ENCODE measurements at places on chromosomes 16 and 17. TPM values are rescaled to one million over a fixed set of nuclear protein-coding genes. Genes with fewer than 3 reads are reported as not detected.

HAP1 gene
- total RNA-seq: not detected

CTF1 gene
- total RNA-seq: 2.1 TPM

DNA sequence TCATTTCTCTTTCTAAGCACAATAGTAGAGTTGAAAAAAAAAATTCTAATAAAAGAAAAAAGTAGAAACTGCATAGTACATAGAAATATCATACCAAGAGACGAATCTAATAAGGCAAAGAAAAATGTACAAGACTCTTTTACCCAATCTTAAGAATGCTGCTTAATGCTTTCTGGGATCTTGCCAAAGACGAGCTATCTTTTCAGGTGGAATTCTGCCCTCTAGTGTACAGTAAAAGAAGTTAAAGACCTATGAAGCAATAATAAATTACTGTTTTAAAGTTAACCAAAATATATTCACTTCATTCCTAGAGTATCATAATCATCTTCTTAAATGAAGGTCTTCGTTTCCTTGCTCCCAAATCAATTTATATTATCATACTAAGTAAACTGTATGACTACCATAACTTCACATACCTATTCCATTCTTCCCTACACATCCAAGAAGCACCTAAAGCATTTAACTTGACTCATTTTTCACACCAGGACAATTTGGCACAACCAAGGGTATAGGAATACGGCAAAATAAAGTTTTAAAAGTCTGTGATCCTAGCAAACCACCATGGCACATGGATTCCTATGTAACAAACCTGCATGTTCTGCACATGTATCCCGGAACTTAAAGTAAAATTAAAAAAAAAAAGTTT is 47.7 kb downstream of the CFDP1 start:
- DNase-seq: peak; percentile 62

- no peak for DNase-seq
These were observed 30.9 kb downstream of the GLG1 start for GRCh38 chr16:74575807-74576643.

GRCh38 chr16:2881783-2882649 is 999 bp upstream of the FLYWCH2 start:
- DNase-seq: no peak

DNA sequence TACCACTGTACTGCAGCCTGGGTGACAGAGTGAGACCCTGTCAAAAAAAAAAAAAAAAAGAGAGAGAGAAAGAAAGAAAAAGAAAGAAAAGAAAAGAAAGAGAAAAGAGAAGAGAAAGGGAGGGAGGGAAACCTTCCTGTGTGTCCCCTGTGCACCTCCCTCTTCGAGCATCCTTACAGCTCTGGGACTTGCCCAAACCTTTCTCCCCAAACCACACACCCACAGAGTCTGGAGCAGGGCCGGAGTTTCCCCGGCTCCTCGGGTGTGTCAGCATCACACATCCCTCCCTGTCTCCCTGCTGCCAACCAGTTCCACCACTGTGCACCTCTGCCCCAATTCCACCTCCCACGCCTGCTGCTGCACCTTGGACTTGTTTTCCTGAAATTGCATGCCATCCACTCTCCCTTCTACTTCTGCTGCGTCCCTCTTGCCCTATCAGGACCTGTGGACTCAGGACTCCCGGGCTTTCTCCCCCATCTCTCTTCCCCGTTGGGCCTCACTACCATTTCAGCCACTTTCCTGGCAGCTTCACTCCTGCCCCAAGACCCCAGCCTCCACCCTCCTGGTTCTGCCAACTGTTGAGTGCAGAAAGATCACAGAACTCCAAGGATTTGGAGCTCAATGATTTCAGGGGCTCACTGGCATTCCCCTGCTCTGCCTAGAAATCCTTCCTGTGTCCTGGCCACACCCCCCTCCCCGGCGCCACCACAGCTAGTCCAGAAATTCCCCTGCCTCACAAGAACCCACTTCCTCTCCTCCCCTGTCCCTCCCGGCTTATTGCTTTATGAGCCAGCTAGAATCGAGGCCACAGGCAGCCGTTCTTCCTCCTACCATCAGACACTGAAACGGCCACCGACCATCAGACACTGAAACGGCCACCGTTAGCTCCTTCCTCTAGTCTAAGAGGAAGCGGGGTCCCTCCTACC is 3.7 kb upstream of the CDK3 start:
- no peak for DNase-seq

- no peak for DNase-seq
These were observed 35.5 kb upstream of the ETV4 start for GRCh38 chr17:43581613-43582012.

OTOP3 gene
- total RNA-seq: not detected

PIRT gene
- 1.9 TPM for total RNA-seq

GRCh38 chr17:45783593-45784292 is 377 bp upstream of the CRHR1 start:
- DNase-seq: no peak

- DNase-seq: no peak
These were observed 22.9 kb downstream of the COPZ2 start for GRCh38 chr17:48014595-48015111.

ABCC11 gene
- 0.11 TPM for total RNA-seq

PPY gene
- total RNA-seq: not detected

DNA sequence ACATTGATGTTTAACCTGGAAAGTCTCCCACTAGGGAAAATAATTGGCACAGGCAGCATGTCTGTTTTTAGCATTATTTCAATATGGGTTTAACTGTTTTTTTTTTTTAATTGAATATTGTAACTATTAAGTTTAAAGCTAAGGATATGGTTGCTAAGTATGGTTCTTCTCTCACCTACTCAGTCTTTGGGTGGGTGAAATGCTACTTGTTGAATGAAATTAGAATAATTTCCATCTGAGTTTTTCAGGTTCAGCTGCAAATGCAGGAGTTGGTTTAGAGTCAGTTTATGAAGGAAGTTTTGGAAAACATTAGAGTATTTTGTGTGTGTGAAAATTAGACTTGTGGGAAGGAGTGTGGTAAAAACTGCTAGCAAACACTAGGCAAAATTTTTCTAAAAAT is 93.5 kb downstream of the PRKCA start:
- no peak for DNase-seq

CHST5 gene
- total RNA-seq: not detected

GRCh38 chr16:11670171-11671131 is 2.2 kb downstream of the SNN start:
- DNase-seq: no peak

GRCh38 chr17:72407336-72407909 is 286.6 kb downstream of the SOX9 start:
- DNase-seq: peak; percentile 72

HID1 gene
- 5.7 TPM for total RNA-seq

- no peak for DNase-seq
These were observed 18.1 kb downstream of the LYRM1 start for GRCh38 chr16:20918486-20919239.

TVP23A gene
- total RNA-seq: 3.7 TPM

DNA sequence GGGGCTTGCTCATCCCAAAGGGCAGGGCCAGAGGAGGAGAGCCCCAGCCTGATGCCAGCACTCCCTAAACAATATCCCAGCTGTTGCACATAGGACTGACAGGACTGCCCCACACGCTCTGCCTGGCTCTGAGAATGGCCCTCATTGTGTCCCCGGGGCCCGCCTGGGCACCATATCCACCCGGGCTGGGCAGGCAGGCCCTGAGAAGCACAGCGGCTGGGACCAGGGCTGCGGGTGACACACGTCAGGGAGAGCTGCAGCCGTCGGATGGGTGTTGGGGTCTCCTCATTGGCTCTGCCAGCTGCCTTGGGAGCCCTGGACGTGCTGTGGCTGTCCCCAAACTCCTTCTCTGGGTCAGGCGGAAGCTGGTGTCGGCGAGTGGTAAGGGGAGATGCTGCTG is 4.2 kb downstream of the BCAR1 start:
- DNase-seq: no peak

NPIPA8 gene
- total RNA-seq: 0.26 TPM

DNA sequence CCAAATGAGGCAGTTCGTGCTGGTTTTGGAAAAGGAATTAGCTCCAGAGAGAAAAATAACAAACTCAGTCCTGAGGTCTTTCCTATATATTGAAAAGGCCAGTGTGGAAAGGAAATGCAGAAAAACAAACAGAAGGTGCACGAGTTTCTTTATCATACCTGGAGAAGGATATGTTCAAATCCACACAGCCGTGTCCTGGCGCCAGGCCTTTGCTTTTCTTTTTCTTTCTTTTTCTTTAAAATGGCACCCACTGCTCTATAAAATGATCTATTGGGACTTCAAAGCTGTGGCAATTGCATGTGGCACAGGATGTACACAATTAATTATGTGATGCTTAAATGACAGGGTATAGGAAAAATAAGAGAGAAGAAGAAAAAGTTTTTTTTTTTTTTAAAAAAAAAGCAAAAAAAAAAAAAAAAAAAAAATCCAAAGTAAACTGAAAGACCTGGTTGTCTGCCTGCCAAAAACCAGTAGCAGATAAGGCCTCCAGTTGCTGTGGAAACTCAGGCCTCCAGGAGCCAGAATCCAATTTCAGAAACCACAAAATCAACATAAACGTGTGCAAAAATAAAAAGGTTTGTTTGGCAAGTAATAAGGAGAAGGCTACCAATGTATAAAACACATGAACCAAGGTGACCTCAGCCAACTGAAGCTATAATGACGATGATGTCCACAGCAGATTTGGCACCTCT is 957.6 kb upstream of the SOX9 start:
- DNase-seq: no peak

NPIPA3 gene
- total RNA-seq: 3.0 TPM

DNA sequence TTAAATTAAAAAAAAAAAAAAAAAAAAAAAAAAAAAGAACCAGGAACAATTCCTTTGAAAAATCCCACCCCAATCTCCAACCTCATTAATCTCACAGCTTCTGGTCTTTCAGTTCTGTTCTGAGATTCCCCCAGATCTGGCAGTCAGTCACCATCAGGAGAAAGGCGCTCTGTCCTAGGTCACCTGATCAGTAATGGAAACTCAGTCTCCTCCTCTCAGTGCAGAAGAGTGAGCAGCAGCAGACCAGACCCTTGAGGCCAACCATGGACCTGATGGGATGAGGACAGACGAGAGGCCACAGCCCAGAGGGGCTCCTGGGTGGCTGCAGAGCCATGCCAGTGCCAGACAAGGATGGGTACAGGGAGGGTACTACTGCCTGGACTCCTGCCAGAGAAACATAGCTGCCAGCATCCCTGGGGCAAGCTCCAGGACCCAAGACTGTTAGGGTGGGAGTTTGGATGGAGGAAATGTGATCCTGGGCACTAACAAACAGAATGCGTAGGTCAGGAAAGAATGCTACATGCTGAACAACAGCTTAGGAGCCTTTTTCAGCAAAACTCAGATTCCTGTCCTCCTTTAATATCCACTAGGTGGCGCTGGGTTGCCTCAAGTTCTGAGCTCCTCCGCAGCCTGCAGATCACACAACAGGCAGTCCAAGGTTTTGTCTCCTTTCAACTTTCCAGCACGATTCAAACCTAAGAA is 28.7 kb downstream of the MPG start:
- peak; percentile 65 for DNase-seq

DNA sequence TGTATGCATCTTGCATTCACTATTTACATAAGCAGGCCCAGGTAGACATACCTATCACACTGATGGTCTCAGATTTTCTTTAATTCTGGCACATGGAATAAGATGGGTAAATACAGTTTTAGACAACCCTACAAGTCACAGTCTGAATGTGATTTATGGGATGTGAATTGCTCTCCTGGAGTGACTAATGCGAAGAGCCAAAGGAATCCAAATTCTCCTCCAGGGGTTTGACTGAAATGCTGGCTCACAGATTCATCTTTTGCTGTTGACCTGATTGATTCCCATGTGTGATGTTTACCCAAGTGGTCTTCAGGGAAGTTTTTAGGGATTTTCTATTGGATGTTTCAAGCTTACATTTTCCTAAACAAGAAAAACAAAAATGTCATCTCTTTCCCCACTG is 277.9 kb upstream of the MON1B start:
- DNase-seq: no peak

RAB37 gene
- 3.2 TPM for total RNA-seq

DNA sequence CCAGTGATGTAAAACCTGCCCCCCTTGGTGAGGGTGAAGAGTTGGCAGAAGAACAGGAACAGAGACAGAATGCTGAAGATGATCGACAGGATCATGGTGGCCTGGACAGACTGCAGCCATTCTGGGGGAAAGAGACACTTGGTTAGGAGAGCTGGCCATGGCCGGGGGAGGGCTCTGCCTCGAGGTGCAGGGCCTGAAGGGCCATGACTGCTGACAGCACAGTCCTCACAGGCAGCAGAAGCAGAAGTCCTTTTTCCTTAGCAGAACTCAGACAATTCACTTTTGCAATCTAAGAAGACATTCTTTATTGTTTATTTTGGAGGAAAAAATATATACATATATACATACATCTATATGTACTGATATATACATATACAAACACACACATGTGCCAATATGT is 25.6 kb downstream of the PMP22 start:
- no peak for DNase-seq

GRCh38 chr16:1258906-1259759 is 3.3 kb downstream of the TPSD1 start:
- no peak for DNase-seq

- DNase-seq: no peak
These were observed 69.9 kb upstream of the NFAT5 start for GRCh38 chr16:69495821-69496220.

DNA sequence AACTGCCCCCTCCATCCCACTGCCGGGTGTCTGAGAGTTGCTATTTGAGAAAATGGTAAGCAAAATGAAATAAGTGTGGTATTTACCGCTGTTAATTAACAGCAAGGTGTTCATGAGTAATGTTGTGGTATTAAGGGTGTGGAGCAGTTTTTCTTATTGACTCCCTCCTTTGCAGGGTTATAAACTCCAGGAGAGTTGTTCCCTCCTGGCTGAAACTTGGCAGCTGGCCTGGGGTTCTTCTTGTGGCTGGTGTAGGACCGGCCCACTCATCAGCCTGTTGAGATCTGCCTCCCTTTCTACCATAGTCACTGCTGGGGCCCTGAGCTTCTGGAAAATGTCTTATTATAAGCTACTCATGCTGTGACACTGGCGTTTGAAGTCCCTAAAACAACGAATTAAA is 128.6 kb downstream of the SOX9 start:
- DNase-seq: no peak

DNA sequence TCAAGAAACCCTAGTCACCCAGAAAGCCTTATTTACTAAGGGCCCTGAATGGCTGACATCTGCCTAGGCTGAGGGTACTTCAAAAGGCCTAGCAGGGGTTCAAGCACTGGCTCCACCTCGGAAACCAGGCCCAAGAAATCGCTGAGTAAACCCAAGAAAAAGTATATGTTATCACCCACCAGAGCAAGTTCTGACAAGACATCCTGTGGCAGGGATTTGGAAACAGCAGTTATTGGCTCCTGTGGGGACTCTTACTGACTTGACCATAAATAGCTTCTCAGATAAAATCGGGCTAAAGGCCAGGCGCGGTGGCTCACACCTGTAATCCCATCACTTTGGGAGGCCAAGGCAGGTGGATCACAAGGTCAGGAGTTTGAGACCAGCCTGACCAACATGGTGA is 12.2 kb downstream of the ATP6V0D1 start:
- no peak for DNase-seq

- no peak for DNase-seq
These were observed 249.8 kb downstream of the CDH11 start for GRCh38 chr16:64872101-64872500.

ITGB3 gene
- total RNA-seq: 20.2 TPM

GRCh38 chr17:54256401-54256929 is 433.7 kb downstream of the KIF2B start:
- DNase-seq: no peak
